AG09309 (cell line): ENCODE measurements at places on chromosomes 7 and 10.

GRCh38 chr7:155227788-155228458, 69.8 kb upstream of the INSIG1 start:
- no peak for DNase-seq

DNA sequence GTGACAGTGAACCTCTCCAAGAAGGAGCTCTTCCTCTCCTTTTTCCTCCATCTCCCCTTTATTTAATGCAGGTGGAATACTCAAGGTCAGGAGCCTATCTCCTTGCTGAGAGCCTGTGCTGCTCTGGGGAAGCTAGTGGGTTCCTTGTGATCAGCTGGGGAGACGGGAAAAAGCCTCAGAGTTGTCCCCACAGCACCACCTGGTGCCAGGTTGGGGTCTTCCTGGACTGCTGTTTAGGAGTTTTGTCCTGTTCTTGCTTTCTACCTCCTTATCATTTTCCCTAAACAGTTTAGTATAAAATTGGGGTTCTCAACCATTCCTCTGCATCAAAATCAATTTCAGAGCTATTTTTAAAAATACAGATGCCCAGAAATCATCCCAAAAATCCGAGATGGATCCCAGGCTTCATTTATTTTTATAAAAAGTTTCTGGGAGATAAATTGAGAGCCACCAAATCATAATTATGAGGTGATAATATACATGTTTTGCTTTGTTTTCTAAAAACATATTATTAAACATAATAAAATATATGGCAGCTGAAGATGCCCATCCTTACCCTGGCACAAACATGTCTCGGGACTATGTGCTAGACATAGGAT, 44.3 kb downstream of the MACC1 start:
- DNase-seq = no peak

GRCh38 chr7:3732395-3733005, 431.4 kb downstream of the SDK1 start:
- DNase-seq = no peak

GRCh38 chr7:66464059-66464458, 164.6 kb upstream of the KCTD7 start:
- no peak for DNase-seq

GRCh38 chr7:142773937-142774744, 3.4 kb downstream of the PRSS2 start:
- no peak for DNase-seq

- no peak for DNase-seq
Observed at GRCh38 chr10:49370326-49371100, 25.4 kb downstream of the DRGX start.

DNA sequence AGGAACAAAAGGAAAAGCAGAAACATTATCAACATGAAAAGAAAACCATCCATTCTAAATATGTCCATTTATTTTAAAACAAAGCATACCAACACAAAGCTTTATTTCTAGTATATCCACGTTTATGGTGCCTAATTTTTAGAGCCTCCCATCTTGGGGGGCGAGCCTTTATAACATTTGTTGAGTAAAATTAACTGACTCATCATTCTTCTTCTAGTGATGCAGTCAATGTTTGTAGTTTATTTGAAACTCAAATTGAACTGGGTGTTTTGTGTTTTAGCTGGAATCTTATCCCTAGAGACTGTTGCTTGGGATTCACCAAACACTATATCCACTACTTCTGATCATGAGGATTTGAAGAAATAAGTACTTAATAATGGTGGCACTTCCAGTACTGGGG, 366.4 kb upstream of the NPVF start:
- DNase-seq = no peak

DNA sequence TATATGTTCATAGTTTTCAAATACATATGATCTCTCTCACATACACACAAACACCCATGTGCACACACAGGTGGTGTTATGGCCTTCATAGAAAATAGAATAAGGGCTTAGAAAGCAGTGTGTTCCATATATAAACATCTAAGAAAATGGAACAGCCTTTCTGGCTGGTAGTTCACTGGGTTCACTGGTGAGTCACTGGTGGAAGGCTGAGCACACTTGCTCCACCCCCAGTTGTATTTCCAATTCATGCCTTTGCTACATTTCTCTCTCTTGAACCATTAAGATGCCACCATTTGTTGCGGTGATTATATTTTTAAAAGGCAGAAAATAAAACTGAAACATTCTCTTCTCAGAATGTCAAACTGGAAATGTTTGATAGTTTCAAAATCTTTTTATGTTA, 252.1 kb downstream of the GLI3 start:
- no peak for DNase-seq

DNA sequence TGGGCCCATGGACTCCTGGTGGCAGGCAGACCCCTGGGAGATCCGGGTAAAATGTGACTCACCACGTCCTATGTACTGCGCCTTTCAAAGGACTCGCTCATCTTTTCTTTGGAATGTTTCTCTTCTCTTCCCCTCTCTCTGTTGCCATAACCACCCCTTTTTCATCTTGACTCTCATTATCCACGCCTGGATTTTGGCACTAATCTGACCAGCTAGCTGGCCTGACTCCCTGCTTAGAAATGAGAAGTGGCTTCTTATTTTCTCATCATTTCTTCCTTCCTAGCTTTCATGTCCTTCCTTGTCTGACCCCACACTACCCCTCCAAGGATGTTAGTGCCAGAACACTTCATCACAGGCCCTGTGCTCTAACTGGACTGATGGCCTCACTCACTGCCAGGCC, 98.0 kb upstream of the FAM171A1 start:
- DNase-seq = no peak

DNA sequence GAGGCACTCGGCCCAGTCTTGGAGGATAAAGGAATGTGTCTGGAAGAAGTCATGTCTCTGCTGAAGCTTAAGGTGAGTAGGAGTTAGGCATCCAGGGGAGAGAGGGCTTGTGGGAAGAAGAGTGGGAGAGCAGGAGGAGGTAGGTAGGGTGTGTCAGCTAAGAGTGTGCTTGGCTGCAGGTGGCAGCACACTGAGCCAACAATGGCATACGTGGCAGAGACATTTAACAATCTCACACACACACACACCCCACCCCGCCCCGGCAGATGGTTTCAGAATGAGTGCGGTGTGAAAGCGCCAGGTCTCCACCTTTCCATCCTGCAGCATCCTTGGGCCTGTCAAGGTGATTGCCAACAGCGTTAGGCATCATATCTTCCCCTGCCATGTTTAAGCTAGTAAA, 11.2 kb upstream of the ARPC1A start:
- DNase-seq = no peak
